ENCODE measurements at places on chromosomes 6 and 20. TPM values are rescaled to one million over a fixed set of nuclear protein-coding genes. Genes with fewer than 3 reads are reported as not detected.

DNA sequence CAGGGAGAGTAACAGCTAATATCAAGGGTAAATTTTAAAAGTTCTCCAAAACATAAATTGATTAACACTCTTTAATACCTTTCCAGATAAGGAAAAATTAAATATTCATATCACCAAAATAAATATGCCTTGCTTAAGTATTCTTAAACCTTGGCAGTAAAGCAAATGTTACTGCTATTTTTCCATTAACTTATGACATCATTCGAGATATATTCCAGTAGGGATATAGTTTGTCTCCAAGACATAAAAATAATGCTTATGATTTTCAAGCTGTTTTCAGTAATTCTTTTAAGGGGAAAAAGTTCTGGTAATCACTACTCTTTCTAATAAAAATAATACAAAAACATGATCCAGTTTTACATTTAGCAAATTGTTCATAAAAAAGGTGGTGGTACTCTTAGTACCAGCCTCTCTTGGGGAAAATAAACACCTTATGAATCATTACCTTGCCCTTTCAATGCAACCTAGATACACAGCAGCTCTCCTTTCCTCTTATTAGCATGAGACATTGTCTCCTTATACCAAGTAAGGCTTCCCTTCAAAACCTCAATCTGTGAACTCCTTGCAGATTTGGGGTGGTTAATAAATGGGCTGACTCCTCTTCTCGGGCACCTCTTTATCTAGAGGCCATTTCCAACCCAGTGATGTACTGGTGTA is 31.5 kb upstream of the LTV1 start:
- DNase-seq, result no peak

DNA sequence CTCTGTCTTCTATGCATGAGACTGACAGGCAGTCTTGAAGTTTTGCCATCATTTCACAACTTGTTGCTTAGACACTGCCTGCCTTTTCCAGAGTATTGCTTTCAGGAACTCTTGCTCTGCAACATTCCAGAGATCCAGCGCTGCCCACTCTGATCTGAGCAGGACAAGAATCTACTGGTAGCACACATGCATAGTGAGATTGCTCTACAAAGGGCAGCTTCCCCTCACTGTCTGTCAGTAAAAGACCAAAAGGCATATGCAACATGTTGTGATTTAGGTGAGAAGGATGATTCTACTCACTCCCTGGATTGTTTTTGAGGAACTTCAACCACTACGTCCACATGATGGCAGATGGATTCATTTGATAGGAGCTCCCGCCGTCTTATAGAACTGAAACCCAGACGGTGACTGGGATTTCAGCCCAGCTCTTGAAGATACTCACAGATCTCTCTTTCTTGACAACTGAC is 259.1 kb downstream of the ARID1B start:
- DNase-seq, result no peak

TRDN gene
- not detected for total RNA-seq

GID8 gene
- total RNA-seq, result 20.6 TPM

RIPK1 gene
- total RNA-seq, result 10.3 TPM

DNA sequence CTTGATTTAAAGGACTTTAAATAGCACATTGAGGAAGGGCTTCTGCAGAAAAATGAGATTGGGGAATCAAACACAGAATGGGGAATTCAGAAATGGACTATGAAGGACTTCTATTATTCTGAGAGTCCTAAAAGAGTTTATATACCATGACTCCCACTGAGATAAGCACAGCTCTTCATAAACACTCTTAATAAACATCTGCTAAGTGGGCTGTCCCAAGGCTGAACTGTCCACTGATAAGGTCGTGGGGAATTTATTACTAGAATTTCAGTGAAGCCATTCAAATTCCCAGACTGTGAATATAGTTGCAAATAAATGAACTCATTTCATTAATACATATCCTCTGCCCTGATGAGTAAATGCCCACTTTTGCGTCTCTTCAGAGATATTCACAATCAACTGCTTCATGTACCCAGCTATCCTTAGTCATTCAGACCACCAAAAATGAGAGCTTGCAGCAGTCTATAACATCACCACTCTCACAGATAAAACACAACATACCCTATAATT is 468.2 kb upstream of the RUNX2 start:
- no peak for DNase-seq

GRCh38 chr6:118186672-118187567 is 279.9 kb downstream of the SLC35F1 start:
- DNase-seq, result no peak

TRIM31 gene
- not detected for total RNA-seq

CNR1 gene
- not detected for total RNA-seq

DNA sequence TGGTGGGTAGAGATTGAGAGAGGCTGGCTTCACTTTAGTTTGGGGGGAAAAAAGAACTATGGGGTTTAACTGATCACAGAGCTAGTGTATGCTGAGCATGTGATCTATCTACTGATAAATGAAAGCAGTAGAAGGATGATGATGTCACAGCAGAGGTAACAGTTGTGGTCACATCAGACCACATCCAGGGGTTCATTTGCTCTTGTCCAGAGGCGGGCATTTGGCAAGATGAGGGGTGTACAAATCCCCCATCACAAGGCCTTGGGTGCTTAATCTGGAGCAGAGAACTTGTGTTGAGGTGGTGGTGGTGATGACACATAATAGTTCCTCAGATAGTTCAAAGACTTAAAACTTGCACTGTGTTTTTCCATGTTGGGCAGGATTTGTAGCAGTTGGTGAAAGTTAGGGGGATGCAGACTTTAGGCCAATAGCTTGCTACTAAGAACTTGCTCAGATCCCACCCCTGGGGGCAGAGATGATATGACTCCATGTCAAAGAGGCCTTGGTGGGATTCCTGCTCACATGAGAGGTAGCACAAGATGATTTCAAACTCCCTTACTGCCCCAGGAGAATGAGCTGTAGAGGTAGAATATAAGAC is 63.4 kb downstream of the PRDM1 start:
- DNase-seq, result no peak

LKAAEAR1 gene
- total RNA-seq, result not detected

GRCh38 chr20:19268426-19268825 is 56.0 kb downstream of the SLC24A3 start:
- no peak for DNase-seq

DNA sequence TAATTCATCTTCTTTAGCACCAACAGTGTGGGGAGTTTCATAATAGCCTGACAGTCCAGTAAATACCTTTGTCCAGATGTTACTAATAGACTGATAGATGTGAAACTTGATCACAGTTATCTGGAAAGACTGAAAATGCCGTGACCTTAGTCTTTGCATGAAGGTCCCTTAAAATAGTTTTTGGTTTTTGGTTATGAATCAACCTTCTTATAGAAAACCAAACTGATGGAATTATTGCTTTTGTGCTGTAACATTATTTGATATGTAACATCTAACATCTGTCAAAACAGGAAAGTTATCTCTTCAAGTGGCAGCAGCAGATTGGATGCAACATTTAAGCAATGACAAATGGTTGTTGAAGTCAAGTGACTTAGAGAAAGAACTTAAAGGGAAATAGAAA is 190.4 kb downstream of the DOK5 start:
- no peak for DNase-seq

DNA sequence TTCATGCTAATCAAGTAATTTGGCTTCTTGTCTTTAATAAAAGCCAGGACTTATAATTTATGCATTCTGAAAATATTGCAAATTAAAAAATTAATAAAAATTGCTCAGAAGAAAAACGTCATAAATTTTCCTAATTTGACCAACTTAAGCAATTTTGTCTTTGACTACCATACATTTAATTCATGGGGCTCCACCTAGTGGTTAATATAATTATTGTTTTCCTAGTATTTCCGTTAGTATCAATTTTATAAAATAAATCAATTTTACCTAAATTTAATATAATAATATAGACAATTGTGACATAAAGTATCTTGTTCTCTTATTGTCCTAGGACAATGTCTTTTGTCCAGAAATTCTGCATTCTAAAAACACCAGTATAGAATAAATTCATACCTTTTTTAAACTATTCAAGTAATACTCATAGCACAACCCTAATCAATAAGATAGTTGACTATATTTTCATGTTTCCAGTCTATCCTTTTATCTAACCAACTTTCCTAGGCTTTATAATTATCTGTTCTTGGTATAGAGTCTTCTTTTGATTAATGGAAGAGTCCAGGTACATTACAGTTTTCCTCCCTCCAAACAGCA is 319.9 kb downstream of the TRDN start:
- DNase-seq, result peak; percentile 13

DNA sequence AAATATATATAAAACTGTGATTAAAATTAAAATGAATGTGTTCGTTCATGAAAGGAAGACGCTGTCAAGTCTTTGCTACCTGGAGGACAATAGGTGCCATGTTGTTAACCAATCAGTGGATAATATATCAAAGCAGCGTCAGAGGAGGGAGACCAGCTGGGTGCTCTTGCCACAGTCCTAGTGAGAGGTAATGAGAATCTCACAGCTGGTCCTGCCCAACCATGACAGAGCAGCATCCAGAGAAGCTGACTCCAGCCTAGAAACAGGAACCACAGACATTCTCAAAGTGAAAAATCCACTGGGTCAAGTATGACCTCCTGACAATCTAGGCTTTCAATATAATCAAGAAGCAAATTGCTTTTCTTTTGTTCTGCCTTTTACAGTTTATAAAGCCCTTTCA is 94.5 kb upstream of the LRFN2 start:
- DNase-seq, result no peak

- no peak for DNase-seq
These were observed 4.2 kb downstream of the BEND6 start for GRCh38 chr6:56959094-56959493.

GRCh38 chr6:46927066-46927465 is 5.3 kb upstream of the ADGRF5 start:
- DNase-seq, result no peak

DNA sequence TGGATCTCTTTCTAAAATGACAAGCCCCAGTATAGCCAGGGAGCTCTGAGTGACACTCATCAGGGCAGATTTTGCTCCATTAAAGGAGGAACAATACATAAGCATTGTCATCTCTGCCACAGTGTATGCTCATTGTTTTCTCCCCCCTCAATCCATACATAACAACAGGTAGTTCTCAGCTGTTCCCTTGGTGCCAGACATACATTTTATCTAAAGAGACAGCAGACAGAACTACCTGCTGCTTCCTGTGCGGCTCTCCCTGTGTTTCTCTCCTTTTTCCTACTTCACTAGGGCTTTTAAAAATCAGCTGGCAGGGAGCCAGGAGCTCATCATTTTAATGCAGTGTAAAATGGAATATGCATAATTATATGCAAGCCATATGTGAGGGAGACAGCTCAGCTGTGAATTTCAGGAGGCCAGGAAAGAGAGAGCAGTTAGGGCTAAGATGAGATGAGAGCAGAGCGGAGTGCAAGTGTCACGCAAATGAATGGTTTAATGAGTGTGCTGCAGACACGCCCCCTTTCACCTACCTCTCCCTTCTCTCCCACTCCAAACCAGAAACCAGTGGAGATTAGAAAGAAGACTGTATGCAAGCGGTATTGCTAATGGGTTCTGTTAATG is 96.0 kb downstream of the SOBP start:
- no peak for DNase-seq

DNA sequence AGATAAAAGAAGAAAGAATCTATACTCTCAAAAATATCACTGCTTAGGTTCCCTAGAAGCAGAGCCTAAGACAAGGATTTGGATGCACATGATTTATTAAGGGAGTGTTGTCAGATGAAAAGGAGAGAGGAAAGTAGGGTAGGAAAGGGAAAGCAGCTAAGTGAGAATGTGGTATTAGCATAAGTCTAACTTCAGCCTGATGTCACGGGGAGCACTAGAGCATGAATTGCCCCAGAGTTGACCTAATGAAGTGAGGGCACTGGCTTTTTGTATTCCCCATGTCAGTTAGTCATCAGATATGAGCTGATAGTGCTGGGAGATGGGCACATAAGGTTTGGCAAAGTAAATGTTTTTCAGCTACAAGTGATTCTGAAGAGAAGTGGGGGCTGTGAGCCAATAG is 129.0 kb upstream of the THEMIS start:
- no peak for DNase-seq

GRCh38 chr20:18020931-18021330 is 36.8 kb downstream of the OVOL2 start:
- no peak for DNase-seq

DNA sequence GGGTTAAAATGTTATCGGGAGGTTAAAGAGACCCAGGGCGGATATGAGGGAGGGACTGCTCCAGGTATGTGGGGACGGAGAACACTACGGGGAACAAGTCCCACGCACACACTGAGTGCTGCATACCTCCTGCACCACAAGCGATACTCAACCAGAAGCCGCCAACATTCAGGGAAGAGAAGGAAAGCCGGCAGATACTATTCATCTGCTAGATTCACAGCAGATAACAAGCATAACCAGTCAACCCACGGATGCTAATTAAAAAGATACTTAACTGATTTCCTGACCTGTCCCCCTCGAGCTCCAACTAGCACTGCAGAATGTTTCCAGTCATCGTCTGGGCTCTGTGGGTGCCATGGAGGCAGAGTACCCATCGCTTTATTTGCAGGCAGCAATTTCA is 45.1 kb upstream of the RPS6KA2 start:
- no peak for DNase-seq

DNA sequence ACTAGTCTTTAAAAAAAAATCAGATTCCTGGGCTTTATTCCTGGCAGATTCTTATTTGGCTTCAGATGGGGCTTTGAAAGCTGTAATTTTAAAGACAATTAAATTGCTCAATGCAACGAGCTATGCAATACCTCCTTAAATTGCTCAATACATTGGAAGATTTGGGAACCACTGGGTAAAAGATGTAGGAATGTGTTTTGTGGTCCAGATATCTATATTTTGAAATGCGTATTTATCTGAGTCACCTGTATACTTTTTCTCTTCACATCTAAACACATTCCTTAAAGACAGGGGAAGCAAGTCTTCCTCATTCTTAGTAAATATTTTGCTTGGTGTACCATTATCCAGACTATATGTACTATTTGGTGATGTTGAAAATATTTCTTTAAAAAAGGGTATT is 29.6 kb upstream of the MAP7 start:
- DNase-seq, result no peak

HLA-F gene
- total RNA-seq, result 17.7 TPM

GRCh38 chr20:13349235-13349604 is 128.1 kb downstream of the ISM1 start:
- no peak for DNase-seq

DNA sequence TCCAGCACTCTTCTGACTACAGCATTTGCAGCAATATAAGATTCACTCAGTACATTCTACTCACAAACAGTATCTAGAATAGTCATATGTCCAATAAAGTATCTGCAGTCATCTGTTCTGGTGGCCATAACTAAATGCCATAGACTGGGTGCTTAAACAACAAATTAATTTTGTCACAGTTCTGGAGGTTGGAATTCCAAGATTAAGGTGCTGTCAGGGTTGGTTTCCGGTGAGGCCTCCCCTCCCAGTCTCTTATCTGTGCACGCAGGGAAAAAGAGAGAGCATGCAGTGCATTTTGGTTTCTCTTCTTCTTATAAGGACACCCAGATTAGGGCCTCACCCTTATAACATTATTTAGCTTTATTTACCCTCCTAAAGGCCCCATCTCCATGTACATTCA is 21.3 kb upstream of the NUS1 start:
- no peak for DNase-seq

DNA sequence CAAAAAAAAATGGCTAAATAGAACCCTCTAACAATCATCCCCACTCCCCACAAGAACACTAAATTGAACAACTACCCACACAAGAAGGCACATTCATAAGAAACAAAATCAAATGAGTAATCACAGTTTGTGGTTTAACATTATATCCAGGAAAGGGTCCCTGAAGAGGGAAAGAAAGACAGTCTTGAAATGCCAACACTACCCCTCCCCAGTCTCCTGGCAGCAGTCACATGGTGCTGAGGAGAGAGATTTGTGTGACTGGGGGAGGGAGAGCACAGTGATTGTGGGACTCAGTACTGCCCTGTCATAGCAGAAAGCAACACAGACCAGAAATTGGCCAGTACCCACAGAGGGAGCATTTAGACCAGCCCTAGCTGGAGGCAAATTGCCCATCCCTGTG is 443.7 kb upstream of the BTBD3 start:
- no peak for DNase-seq

All from NCI-H460 (cell line).